ENCODE measurements at places on chromosomes 6 and 20. TPM values are rescaled to one million over a fixed set of nuclear protein-coding genes. Genes with fewer than 3 reads are reported as not detected.

Gene SLA2
- total RNA-seq = 0.09 TPM

Gene GINS1
- total RNA-seq = 5.2 TPM

Gene PTCRA
- total RNA-seq = not detected

Gene TP53INP2
- total RNA-seq = 2.4 TPM

Gene TGM3
- 0.49 TPM for total RNA-seq

Gene GPR63
- 2.6 TPM for total RNA-seq

Gene SRPK1
- total RNA-seq = 14.9 TPM

Gene ADGB
- total RNA-seq = 0.04 TPM

Gene ZFP64
- 11.5 TPM for total RNA-seq

Gene TGIF2
- 18.0 TPM for total RNA-seq

Gene SLC4A11
- 0.35 TPM for total RNA-seq

Gene DDX39B
- total RNA-seq = 354 TPM

Gene IPCEF1
- 1.4 TPM for total RNA-seq

Gene GRM1
- total RNA-seq = 0.09 TPM

Gene PGBD1
- total RNA-seq = 6.3 TPM

Gene SAPCD1
- total RNA-seq = 2.7 TPM

Gene GATA5
- not detected for total RNA-seq

Gene HLA-DRA
- 30.7 TPM for total RNA-seq

Gene TP53TG5
- not detected for total RNA-seq

Gene CAGE1
- total RNA-seq = 0.04 TPM

Gene DAAM2
- 25.8 TPM for total RNA-seq

Gene GJA1
- total RNA-seq = 55.9 TPM

Gene GRIK2
- 1.3 TPM for total RNA-seq

Gene ANKRD66
- total RNA-seq = 0.66 TPM

Gene RAET1L
- not detected for total RNA-seq

Gene MYL9
- total RNA-seq = 162 TPM

Gene SLC18B1
- 12.1 TPM for total RNA-seq

Gene CD40
- 6.0 TPM for total RNA-seq

Gene GCNT2
- total RNA-seq = 1.9 TPM

Gene POU5F1
- 0.13 TPM for total RNA-seq

Gene MOXD1
- total RNA-seq = 3.1 TPM

Gene C20orf144
- 0.04 TPM for total RNA-seq

Gene TPD52L1
- 39.8 TPM for total RNA-seq

Gene HLA-DQA1
- 2.6 TPM for total RNA-seq

Gene TENT5A
- 23.1 TPM for total RNA-seq

Gene RRAGD
- 103 TPM for total RNA-seq

Gene SUPT3H
- 8.3 TPM for total RNA-seq

Gene RAMACL
- 0.71 TPM for total RNA-seq

Gene OLIG3
- not detected for total RNA-seq

Gene TTPAL
- 3.3 TPM for total RNA-seq

Gene POM121L2
- not detected for total RNA-seq

Gene TRIM15
- not detected for total RNA-seq

Gene APCDD1L
- total RNA-seq = 2.1 TPM

Gene NDUFAF4
- total RNA-seq = 30.0 TPM

Gene LTB
- 0.58 TPM for total RNA-seq

Gene SLC22A16
- total RNA-seq = 0.22 TPM

Gene OR2H2
- not detected for total RNA-seq

Gene GABRR1
- 0.40 TPM for total RNA-seq
